CD4-positive, CD25-positive, alpha-beta regulatory T cell (primary cell): ENCODE measurements at places on chromosomes 1 and 21.

- DNase-seq: no peak
Observed at GRCh38 chr1:23473037-23473800, 10.8 kb downstream of the ASAP3 start.

- no peak for DNase-seq
Observed at GRCh38 chr1:72837781-72838180, 555.4 kb upstream of the NEGR1 start.

DNA sequence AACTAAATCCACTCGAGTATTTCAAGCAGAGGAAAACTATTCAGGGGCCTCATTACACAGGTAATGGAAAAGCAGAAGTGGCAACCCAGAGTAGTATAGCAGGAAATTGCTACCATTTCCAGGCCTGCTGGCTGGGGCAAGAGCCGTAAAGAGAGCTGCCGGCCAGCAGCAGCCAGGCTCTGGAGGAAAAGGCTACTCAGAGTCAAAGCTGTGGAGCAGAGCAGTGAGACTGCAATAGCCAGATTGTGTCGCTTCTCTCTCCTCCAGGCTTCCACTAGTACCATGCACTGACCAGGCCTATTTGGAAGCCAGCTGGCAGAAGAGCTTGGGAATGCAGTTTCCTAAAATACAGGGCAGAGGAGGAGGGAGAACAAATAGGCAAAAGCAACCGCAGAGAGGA lies 155.5 kb downstream of the OMA1 start:
- no peak for DNase-seq

GRCh38 chr1:61004262-61005003 lies 77.9 kb upstream of the NFIA start:
- no peak for DNase-seq
